Activated CD4-positive, alpha-beta T cell treated with anti-CD3 and anti-CD28 coated beads, Interleukin-2, amount 10 ng/mL, durations not matched to agents 7 days and 5 days (primary cell): ENCODE measurements at places on chromosomes 3 and 15. TPM values are rescaled to one million over a fixed set of nuclear protein-coding genes. Genes with fewer than 3 reads are reported as not detected.

DNA sequence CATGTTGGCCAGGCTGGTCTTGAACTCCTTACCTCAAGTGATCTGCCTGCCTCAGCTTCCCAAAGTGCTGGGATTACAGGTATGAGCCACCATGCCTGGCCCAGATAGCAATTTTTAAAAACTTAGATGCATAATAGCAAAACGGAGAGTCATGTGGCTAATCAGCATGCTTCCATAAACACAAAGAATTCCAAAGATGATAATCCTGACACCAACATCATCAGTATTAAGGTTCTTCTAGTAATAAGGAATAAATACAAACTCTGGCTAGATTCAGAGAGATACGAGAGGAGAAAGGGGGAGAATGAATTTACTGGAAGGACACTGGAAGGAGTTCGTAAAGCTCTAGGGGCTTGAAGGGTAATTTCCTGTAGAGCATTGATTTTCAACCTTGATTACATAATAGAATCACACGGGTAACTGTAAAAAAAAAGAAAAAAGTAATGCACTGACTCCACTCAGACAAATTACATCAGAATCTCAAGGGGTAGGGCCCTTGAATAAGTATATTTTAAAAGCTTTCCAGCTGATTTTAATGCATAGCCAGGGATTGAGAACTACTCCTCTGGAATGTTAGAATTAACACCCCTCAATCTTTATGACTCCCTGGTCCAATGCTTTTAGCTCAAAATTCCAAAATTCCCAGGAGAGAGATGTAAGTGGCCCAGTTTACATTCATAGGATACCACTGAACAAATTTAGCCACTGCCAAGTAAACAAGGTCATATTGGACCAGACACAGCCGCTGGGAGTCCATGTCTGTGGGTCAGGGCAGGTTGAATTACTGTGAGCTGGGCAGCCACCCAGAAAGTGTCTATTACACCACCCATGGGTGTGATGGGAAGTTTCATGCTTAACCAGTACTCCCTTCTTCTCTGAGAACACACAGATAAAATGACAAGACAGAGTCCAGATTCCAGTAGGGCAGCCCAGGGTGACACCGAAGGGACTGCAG lies 243.9 kb downstream of the TBL1XR1 start:
- no peak for DNase-seq

DNA sequence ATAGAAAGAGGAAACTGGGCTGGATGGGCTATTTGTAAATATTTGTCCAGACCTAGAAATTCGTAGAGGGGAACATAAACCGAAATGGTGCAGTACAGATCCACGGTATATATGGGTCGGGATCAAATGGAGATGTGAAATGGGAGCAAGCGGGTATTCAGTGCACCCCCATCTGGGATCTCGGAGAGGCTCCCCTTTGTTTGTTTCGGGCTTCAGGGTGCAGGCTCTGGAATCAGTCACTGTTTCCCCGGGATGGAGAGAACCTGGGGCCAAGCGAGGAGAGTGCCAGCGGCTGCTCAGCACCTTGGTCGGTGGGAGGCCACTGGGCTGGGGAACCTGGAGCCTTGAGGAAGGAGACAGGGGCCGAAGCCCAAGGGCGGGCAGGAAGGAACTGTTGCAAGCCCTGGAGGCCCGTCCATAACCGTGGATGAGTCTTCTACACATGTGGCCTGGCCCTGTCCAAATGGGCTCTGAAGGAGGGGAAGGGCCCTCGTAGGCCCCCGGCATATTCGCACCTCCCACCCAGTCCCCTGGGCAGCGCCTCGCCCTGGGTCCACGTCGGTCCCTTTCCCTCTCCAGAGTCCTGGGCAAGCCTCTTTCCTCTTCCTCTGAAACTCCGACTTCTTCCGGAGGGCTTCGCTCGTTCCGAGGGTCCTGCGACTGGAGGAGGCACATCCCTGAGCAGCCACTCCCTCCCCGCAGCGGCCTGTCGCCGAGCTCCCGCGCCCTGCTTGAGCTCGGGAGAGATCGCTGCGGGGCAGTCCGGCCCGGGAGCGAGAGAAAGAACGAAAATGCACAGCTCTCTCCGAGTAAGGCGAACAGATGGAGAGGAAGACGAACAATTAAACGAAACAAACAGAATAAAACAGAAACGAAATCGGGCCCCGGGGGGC lies 3.0 kb downstream of the ISL2 start:
- DNase-seq: no peak

DNA sequence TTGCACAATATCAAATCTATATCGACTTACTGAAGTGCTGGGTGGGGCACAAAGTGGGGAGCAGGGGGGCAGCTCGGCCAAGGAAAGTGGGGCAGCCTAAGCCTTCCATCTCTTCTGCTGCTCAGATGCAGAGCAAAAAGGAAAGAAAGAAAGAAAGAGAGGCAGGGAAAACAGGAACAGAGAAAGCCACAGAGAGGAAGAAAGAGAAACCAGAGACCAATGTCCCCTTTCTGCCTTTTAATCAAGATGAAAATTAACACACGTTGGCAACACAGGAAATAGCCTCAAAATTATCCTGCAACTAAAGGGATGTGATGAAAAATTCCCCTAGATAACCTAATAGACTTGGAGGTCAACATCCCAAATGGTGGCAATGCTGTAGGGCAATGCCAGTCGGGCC lies 72.2 kb upstream of the RAD18 start:
- no peak for DNase-seq

DNA sequence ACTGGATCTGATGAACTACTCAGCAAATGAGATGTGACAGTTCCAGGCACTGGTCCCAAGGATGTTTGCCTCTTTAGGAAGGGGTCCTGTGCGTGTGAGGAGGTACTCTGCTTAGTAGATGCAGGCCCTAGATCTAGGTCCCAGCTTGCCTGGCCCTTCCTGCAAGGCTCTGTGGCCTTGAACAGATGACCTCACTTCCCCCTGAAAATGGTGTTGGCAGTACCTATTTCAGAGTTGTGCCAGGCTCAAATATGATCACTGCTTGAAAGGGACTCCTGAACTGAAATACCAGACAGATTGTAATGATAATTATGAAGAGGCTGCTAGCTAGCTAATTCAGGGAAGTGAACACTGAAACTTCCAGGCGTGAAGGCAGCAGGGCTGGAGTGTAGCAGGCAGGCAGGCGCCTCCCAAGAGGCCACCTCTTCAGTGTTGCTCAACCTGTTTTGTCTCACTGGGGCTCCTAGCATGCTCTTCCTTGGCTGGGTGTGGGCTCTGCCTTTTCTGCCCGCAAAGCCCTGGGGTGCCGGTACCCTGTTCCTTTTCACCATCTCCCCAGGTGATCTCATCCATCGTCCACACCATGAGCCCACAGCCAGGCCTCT lies 24.1 kb upstream of the CPNE9 start:
- no peak for DNase-seq

GRCh38 chr15:80141916-80142598 lies 10.7 kb upstream of the FAH start:
- DNase-seq: no peak

- peak; percentile 62 for DNase-seq
These were observed 45.7 kb upstream of the DUT start for GRCh38 chr15:48285329-48286214.

DNA sequence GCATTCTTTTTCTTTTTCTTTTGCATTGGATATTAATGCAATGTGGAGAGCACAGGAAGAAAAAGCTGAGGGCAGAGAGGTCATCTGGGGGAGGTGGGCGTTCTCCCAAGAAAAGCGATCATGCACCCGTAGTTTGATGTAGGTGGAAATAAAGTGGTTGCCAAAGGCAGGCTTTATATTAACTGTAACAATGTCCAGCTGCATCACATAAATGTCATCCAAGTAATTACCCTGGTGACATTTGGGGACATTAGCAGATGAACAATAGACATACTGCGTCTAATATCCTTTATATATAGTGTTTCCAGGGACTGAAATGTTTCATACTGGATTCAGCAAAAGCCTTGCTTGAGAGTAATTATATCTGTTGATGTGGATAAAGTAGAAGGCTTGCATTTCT lies 135.5 kb downstream of the CNTN6 start:
- no peak for DNase-seq

DNA sequence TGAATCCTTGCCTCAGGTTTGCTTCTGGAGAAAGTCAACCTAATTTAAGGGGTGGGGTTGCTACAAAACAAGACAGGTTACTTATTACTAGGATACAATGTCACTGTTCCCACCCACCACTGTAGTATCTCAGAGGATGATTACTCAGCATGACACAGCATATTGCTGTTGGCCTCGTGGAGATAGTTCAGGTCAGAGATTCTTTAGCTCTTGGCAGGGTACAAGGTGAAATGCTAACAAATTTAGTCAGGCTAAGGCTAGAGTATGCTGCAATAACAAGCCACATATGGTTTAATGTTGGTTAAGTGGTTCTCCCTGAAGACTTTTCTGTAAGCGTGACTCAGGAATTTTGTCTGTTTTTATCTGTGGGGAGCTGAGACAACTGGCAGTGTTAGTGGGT lies 161.8 kb downstream of the EDEM1 start:
- DNase-seq: no peak

DNA sequence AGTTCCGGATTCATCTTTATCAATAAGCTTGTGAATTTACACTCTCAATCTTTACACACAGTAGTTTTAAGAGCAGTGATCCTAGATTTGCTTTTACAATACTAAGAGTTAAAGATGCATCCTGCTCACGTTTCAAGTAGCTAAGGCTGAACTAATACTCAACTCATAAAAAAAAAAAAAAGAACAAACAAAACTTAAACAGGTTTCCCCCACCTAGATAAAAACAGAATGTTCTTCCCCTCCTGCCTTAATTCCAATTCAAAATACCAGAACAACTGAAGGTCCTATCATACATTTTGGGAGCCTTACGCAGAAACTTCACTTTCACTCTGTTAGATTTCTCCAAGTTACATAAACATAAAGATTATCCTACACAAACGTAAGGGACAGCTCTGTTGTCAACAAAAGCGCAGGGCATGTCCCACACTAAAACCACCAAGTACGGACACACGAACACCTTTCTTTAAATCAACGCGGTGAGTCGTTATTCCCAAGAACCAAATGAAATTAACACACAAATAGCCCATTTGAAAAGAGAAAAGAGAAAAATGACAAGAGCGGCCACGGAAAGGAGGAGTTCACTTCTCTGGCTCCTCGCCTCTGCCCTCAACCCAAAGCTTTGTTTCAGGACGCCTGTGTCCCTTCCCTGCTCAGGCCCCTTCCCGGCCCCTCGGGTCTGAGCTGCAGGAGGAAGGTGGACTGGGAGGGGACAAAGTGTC lies 941 bp downstream of the CBLB start:
- DNase-seq: no peak

DNA sequence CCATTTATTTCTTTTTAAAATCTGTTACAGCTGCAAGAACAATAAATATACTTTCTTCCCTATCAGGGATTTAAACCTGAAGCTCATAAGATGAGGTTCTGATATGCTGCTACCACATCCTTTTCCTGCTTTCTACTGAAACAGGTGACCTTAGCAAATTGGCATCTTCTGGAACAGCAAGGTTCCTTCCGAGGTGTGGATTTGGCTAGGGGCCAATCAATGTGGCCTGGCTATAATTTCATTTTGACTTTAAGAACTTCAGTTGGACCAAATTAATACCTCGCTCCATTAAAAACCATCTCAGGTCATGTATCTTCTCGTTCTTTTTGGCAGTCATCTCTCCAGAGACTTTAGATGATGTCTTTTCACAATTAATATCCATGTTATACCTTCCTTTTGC lies 53.4 kb upstream of the C3orf80 start:
- DNase-seq: no peak

DNA sequence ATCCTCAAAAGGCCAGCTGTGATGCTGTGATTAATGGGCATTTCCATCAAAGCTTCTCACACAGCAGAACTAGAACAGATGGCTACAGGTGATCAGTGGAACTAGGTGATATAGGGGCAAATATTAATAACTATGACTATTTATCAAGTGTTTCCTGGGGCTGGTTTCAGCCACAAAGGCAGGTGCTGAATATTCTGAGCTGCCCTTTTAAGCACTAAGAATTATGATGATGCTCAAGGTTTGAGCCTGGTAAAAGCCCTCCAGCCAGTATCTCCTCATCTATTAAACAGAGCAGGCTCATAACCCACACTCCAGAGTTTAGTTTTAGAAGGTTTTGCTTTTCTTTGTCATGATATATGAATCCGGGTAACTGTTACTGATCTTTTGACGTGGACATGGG lies 129.5 kb upstream of the ACP3 start:
- no peak for DNase-seq

- DNase-seq: no peak
These were observed 515.3 kb upstream of the CFAP20DC start for GRCh38 chr3:59565125-59565524.

DNA sequence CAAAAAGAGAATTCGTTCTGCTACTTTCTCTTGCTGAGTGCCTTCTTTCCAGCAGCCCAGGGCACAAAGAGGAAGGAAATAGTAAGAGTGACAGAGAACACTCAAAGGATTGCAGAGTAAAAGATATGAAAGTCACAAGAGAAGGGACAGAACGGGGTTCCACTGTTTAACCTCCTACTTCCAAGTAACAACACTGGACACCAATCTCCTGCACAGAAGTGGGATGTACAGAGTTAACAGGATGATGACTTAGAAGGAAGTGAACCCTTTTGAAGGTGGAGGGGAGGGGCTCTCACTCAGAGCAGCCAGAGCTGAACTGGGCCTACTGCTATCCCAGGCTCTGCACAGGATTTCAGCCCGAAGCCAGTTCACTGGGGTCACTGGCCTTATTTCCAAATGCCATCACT lies 130.1 kb upstream of the PRICKLE2 start:
- peak; percentile 14 for DNase-seq

GRCh38 chr3:24562895-24563294 lies 68.2 kb upstream of the THRB start:
- no peak for DNase-seq

DNA sequence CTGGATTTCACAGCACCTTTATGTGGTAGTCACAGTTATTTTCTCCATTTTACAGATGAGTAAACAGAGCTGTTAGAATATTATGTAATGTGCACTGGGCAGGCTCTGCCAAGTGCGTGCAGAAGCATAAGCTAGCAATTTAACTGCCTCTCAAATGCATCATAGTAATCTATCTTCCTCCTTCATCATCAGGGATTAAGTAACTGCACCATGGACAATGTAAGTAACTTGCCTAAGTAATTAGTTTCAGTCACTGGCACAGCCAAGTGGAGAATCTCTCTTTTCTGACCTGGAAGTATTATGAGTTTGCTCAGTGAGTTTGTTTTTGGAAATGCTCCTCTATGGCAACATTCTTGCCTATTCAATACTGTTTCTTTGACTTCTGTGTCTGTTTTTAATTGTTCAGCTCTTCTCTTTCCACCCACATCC lies 260.5 kb downstream of the PTPRG start:
- no peak for DNase-seq

GRCh38 chr3:193908181-193908744 lies 227.7 kb upstream of the HES1 start:
- DNase-seq: no peak

The CHRFAM7A gene
- not detected for total RNA-seq

The P3H2 gene
- not detected for total RNA-seq

The RASL12 gene
- not detected for total RNA-seq

The ARL14 gene
- total RNA-seq: not detected

The ALDH1A2 gene
- not detected for total RNA-seq

The CD86 gene
- total RNA-seq: 1.9 TPM

The SCN5A gene
- not detected for total RNA-seq

The CD200R1L gene
- not detected for total RNA-seq

The NRROS gene
- 40.6 TPM for total RNA-seq

The SLC24A5 gene
- total RNA-seq: not detected
